Ammon's horn (tissue), 1 donor: ENCODE measurements at places on chromosomes 2 and 18.

DNA sequence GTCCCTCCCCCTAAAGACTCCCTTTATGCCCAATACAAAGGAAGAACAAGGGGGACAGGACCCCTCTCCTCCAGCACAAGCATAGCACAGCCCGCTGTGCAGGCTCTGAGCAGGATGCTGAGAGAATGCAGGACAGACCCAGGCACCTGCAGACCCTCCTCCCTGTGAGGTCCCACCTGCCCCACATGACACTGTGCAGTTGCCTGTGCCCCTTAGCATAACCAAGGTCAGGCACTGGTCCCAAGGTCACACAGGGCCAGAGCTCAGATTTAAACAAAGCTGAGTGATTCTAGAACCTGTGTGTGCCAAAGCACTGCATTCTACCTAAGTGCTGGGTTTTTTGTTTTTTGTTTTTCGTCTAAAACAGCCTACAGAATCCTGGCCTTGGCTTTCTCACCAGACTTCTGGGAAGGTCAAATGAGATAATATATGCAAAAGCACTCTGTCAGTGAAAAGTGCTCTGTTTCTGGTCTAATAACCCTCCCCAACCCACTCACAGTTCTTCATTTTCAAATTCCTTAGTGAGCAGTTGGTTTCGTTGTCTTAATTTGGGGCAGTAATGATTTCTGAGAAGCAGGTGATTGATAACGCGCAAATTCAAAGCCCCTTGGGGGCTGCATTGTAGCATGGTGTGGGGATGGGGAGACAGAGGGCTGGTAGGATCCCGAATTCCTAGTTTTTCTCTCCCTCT lies 125.7 kb downstream of the KCTD1 start:
- DNase-seq: no peak

DNA sequence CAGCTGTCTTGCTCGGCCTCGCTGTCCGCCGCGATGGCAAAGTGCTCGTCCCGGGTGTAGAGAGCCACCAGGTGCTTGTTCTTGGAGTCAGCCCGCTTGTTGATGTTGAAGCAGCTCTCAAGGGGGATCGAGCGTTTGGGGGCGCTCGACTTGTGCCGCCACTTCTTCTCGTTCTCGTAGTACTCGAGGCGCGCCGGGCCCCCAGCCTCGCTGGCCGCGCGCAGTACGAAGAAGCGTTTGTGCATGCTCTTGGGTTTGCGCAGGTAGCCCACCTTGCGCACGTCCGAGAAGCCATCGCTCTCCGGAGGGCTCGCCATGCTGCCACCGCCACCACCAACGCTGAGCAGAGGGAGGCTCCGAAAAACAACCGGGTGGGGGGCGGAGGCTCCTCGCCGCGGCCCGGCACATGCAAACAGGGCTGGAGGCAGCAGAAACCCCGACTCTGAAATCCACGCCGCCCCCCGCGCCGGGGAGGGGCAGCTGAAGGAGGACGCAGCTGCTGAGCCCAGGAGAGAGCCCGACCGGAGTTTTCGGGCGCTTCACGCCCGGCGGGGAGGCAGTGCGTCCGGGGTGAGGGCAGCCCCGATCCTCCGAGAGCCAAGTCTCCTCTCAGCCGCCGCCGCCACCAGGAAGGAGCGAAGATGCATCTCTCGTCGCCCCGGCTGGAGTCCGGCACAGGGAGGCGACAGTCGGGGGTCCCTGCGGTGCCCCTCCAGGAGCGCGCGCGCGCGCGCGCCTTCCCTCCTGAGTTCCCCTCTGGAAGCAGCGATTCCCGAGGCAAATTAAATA lies 1.0 kb downstream of the IRS1 start:
- peak; percentile 73 for DNase-seq

GRCh38 chr18:24695168-24695567 lies 234.7 kb downstream of the HRH4 start:
- DNase-seq: no peak

GRCh38 chr2:140873915-140874531 lies 1256.8 kb downstream of the LRP1B start:
- no peak for DNase-seq

DNA sequence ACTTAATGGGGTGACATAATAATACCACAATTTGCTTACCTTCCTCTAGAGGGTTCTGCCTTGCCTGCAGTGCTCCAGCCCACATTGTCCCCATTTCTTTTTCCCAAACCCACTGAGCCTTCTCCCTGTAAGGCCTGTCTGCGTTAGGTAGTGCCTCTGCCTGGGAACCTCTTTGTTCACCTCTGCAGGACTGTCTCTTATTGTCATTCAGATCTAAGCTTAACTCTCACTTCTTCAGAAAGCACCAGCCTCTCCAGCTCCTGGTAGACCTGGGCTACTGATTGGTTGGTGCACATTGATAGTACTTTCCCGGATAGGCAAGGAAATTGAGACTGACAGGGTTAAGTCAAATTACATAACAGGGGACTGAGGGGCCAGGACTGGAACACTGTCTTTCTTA lies 49.1 kb downstream of the CCDC85A start:
- no peak for DNase-seq

DNA sequence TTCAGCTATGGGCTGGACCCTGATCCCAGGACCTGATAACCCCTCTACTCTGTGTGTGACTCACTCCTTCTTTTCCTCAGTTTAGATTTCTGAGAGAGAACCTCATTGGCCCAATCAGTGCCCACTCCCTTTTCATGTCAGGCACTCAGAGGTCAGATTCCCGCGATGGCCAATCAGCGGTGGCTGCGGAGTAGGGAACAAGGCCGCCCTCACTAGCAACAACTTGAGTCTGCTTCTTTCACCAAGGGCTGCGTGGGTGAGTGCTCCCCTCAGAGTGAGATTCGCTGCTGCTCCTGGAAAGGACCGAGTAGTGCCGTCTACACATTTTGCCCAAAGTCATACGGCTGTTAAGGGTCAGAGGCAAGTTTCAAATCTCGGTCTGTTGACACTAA lies 34.7 kb downstream of the NPPC start:
- no peak for DNase-seq

- peak; percentile 22 for DNase-seq
Measured at GRCh38 chr2:177767768-177768167, 304.8 kb downstream of the PDE11A start.

DNA sequence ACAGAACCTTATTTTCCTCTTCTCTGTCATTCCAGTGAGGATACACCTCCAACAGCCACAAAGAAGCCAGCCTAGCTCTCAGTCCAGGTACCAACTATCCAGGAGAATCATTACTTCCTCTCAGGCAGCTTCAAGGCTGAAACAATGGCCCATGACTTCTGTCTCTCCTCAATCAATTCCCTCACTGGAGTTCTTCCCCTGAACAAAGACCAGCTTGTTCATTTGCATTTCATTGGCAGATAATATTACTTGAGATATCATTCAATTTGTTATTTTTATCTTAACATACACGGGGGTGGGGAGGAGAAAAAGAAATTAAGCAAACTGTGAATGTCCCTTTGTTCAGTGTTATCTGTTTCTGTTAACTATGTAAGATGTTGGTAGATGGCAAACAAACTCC lies 44.0 kb downstream of the CCDC141 start:
- no peak for DNase-seq

DNA sequence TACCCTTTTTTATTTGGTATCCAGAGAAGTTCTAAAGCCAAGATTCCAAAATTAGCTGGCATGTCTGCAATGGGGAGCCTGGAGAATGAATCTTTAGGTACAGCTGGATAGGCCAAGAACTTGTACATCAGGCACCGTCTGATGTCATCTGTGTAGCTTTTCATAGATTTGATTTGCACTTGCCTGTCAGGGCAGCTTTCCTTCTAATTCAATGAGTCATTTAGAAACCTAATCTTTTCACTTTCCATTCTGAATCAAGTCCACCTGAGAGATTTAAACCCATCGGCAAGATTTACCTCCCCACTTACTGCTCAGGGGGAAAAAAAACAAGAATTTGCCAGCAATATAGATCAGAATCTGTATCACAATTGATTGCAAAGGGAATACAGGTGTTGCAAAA lies 60.9 kb upstream of the ACAA2 start:
- no peak for DNase-seq

GRCh38 chr18:55069497-55069896 lies 110.2 kb upstream of the CCDC68 start:
- no peak for DNase-seq

GRCh38 chr2:70132244-70133126 lies 45.2 kb downstream of the PCBP1 start:
- peak; percentile 84 for DNase-seq

GRCh38 chr2:41906338-41906725 lies 141.5 kb upstream of the PKDCC start:
- DNase-seq: no peak
